ENCODE measurements at places on chromosomes 12 and 14.

DNA sequence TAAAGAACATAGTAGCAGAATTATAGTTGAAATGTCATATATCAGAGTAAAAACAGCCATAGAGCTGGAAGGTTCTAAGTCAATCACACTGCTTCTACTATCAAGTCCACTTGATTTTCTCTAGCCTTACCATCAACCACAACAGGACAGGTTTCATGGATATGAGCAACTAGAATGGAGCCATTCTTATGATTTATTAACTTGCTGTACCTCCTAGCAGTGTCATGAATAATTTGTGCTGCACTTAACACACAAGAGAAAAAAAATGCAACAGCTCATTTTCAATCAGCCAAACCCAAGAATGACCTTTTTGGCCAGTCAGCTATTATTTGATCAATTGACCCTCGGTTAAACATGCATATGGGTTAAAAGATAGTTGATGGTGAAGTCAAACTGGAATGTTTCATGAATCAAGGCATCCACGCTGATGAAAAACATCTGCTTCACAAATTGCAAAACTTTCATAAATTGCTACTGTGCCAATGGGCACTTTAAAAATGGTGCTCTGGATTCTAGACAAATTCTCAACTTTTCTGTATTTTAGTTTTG is 55.4 kb upstream of the CCDC198 start:
- no peak for DNase-seq

DNA sequence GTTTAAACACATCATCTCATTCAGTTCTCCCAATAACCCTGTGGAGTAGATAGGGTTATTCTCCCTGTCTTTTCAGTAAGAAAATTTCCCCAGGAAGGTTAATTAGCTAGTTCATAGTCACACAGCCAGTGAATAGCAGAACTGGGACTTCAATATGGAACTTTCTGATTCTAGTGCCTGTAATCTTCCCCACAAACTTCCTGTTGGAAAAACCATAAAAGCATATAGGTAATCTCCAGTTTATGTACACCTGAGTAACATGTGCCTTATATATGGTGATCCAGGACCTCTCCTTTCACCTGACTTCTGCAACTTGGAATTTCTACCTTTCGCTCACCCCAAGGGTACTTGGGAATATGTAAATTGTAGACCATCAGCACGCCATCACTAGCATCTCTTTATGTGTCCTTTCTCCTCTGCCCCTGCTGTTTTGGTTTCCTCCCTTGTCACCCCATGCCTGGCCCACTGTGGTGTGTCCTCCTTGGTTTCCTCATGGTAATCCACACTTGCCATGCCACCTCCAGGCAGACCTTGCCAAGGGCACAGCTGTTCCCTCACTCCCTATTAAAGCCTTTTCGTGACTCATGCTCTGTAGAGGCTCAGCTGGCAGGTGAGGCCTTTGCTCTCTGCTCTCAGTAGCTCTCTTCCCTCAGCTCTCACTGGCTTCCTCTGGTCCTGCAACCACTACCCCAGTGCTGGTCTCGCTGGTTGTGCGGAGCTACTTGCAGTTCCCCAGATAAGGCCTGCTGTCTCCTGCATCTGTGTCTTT is 16.7 kb downstream of the TBC1D30 start:
- no peak for DNase-seq

DNA sequence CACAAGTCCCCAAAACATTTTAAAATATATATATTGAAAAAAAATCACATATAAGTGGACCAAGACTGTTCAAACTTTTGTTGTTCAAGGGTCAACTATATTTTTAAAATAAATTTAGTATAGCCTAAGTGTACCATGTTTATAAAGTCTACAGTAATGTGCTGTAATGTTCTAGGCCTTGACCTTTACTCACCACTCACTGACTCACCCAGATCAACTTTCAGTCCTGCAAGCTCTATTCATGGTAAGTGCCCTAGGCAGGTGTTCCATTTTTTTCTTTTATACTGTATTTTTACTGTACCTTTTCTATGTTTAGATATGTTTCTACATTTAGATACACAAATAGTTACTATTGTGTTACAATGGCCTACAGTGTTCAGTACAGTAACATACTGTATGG is 23.4 kb upstream of the TMTC1 start:
- DNase-seq = no peak

DNA sequence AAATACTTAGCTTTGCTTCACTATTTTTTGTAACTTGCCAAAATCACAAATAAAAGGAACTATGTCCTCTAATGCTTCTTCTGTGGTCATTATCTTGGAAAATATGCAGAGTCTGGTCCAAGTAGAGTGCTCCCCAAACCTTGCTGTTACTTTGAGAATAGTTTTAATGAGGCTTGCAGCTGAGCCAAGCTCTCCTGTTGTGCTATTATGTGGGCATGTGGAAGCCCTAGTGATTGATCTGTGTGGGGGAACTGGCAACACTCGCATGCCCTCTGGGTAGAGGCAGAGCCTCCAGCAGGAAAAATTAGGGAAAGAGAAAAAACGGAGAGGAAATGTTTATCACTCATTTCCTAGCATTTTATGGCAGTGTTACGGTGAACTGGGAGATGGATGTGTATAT is 473.1 kb downstream of the EGLN3 start:
- no peak for DNase-seq

- no peak for DNase-seq
Observed at GRCh38 chr12:113860950-113861349, 105.2 kb downstream of the RBM19 start.

GRCh38 chr14:81193924-81194633 is 26.7 kb downstream of the GTF2A1 start:
- DNase-seq = no peak

Data from hematopoietic multipotent progenitor cell treated with erythropoietin and hydrocortisone succinate and interleukin-3 and kit ligand, for 15 days (in vitro differentiated cells).